ENCODE measurements at places on chromosomes 4 and X.

DNA sequence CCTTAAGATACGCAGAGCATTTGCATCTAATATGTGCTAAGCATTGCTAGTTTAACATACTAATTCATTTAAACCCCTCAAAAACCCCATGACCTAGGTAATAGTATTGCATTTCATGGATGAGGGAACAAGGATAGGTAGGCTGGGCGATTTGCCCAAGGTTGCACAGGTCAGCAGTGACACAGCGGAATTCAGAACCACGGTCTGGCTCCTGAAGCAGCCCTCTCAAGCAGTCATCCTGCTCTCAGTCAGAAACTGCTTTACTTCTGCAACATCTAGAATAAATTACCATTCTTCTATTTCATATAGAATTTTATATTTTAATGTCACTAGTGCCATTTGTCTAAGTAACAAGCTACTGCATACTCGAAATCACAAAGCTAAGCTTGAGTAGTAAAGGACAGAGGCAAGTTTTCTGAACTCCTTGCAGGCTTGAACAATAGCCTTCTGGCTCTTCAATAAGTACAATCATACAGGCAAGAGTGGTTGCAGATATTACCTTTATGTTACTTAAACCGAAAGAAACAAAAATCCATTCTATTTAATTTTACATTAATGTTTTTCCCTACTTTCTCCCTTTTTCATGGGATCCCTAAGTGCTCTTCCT, 555 bp upstream of the SPP1 start:
- no peak for DNase-seq

DNA sequence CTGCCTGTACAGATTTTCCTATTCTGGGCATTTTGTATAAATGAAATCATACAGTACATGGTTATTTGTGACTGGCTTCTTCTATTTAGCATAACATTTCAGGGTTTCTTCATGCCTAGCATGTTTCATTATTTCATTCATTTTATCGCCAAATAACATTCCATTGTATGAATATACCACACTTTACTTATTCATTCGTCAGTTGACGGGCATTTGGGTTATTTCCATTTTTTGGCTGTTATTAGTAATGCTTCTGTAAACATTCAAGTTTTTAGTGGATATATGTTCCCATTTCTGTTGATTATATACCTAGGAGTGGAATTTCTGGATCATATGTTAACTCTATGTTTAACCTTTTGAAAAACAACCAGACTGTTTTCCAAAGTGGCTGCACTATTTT, 47.5 kb downstream of the INTS12 start:
- DNase-seq, result no peak

DNA sequence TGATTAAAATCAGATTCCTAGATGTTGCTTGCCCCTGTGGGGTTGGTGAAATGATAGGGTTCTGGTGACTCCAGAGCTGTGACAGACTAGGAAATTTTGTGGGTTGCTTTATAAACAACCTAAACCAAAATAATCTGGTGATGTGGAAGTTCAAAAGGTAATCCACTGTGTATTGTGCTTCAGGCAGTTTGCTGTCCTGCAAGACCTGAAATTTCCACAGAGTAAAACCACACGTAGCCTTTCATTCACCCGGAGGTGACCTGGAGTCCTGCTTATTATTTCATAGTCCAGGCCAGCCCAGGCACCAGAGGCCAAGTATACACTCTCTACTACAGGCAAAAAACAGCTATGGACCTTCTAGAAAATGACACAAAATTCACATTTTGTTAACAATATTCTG, 114.6 kb upstream of the CBR4 start:
- DNase-seq, result no peak

- no peak for DNase-seq
Measured at GRCh38 chr4:128979934-128980333, 113.4 kb downstream of the SCLT1 start.

DNA sequence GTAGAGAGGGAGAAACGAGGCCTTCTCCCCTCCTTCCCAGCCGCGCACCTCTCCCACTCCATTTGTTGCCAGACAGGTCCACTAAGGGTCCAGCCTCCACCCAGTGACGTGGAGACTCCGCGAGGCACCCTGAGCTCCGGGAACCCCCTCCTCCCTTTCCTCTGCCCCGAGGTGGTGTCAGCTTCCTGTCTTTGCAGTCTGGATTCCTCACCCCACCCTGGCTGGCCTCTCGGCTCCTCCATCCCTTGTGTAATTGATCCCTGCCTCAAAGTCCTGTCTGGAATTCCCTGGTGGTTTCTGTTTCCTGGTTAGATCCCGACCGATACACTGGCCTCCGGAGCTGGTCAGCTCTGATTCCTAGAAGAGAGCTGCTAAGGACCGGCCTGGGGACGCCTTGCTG, 105.9 kb upstream of the SCOC start:
- no peak for DNase-seq

DNA sequence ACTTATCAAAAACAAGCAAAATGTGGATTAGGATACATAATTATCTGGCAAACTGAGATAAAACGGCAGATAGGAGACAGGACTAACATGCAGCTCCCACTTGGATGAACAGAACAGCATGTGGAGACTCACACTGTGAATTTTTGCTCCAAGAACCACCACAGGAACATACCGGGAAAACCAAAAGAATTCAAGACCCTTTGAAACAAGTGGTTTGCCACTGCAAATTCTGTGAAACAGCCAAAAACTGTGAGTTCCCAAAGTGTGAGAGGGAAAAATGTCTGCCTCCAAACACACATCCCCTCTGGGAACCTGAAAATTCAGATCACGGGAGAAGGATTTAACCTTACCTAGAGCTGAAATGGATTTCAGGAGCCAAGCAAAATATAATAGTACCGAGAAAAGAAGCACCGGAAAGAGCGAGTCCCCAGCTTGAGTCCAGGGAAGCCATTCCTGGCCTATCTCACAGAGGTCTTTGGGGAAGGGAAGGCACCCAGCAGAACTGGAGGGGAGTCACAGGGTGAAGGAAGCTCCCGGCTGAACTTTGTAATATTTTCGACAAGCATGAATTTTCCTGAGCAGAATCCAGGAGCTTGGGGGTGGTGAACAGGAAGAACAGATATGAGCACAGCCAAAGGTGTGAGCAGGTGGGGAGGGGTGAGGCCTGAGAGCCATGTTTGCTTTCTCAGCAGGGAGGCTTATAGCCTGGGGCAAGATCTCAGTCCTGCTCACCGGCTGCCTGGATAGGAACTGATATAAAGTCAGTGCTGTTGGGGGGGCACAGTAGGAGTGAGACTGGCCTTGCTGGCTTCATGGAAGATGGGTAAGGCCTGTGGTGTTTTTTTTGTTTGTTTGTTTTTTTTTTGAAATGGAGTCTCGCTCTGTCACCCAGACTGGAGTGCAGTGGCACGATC, 23.9 kb downstream of the MANBA start:
- no peak for DNase-seq

DNA sequence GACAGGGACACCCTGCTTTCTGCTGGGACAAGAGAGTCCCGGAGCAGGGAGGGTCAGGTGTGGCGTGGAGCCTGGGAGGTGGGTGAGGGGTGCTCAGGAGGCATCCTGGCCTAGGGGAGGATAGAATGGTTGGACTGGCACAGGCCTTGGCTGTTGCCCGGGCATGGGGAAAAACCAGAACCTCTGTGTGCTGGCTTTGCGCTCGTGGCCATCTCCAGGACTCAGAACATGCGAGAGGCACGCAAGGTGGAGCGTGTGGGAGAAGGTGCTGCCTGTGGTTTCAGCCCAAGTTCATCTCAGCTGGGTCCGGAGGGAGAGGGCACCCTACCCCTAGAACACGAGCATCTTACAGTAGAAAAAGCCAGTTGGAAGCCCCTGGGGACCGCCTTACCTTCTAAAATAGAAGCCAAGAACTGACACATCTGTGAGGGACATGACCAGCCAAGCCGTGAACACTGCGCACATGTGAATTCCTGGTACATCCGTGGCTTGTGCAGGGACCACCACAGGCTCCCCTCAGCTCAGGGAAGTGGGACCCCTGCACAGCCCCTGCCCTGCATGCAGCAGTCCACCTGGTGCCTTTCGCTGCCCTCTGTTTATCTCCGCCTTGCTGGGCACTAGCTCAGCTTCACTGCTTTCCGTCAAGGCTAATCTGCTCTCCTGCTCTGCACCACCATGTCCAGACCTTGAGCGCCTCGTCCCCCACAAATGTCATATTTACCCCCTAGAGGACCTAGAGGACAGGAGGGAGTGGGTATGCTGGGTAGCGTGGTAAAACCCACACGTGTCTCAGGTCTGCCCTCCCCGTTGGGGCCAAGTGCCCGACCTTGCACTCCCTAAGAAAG, 13.5 kb downstream of the MSANTD1 start:
- no peak for DNase-seq

DNA sequence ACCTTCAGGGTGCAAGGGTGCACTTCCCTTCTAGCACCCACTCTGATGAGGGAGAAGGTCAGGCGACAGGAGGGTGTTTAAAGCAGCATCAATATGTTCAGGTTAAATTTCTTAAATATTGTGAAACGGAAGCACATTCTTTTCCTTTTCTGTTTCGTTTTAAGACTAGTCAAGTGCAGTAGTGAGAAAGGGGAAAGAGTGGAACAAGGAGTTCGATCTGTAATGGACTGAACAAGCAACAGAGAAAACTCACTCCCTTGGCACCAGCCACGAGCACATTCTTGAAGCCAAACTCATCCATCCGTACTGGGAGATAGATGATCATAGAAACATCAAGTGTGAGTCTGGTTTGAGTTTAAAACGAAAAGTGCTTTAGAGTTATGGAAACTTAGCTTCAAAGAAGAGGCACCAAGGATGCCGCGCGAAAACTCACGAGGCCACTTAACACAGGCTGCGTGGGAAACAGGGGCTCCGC, 815 bp downstream of the FAM53A start:
- DNase-seq, result no peak

- no peak for DNase-seq
Measured at GRCh38 chr4:133720001-133720400, 481.6 kb downstream of the PABPC4L start.

- no peak for DNase-seq
Measured at GRCh38 chr4:107619066-107619465, 101.0 kb downstream of the PAPSS1 start.

DNA sequence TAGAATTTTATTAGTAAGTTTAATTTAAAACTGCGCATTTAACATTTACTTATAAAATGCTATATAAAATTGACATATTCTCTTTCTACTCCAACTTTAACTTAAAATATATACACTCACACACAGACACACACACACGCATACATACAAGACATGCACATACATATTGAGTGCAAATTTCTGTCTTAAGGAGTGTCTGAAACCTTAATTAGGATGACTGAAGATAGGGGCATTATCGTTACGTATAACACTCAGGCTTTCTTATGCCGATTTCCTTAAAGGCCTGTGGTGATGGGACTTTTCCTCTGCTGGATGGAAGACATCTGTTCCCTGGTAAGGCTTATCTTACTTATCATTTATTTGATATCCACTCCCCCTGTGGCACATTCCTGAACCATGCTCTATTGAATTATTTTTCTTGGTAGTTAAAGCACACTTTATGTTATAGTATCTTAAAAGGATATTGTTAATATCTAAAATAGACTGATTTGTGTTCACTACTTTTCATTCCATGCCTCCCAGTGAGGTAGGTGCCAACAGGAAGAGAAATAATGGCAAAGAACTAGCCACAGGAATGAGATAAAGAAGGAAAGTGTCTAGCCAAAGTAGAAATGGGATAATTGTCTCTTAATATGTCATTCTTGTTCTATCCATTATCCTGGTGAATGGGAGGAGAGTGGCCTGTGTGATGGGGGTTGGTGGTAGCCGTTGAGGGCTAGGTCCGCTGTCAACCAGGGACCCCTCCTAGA, 92.9 kb upstream of the GPRIN3 start:
- DNase-seq, result no peak

DNA sequence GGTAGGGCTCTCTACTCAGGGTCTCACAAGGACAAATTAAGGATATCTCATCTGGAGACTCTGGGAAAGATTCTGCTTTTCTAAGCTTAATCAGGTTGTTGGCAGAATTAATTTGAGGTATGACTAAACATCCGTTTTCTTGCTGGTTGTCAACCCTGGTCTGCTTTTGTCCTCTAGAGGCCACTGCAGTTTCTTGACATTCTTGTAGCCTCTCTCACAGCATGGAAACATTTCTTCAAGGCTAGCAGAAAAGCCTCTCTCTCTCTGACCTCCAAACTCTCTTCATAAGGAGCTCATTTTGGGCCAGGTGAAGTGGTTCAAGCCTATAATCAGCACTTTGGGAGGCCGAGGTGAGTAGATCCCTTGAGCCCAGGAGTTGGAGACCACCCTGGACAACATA, 749.5 kb upstream of the PCDH7 start:
- no peak for DNase-seq

DNA sequence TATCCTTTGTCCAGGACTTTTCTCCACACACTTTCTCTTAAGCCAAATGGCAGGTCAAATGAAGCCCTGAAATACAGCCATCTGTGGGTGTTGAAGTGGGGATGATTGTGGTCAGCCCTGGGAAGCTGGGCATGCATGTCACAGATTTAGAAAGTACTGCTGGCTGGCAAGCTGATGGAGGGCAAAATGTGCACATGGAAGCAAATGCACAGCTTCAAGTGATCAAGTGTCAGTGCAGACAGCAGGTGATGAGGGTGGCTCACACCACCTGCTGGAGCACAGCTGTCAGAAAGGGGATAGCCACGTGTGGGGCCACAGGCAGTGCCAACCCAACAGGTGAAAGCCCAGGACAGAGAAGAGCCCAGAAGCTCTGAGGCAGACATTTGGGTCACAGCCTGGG, 40.3 kb upstream of the ATXN3L start:
- DNase-seq, result no peak

GRCh38 chr4:78796526-78796925, 20.4 kb downstream of the BMP2K start:
- DNase-seq, result no peak

DNA sequence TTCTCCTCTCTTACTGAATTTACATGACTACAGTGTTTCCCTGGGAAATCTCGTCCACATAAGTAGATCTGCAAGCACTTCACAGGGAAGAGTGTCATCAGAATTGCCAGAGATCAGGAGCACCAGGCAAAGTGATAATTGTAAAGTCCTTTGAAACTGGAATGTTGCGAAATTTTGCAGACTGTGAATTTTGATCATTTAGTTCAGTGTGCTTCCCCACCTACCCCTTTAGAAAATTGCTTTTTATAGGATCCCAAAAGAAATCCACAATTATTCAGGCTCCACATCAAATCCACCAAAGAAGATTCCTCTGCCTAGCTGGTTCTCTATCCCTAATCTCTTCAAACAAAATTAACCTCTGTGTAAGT, 10.2 kb downstream of the PTCHD1 start:
- DNase-seq, result no peak

GRCh38 chrX:45070116-45071007, 130.3 kb downstream of the DIPK2B start:
- DNase-seq, result peak; percentile 39

GRCh38 chr4:85369703-85370380, 105.1 kb upstream of the ARHGAP24 start:
- no peak for DNase-seq

GRCh38 chr4:122958505-122958904, 36.1 kb upstream of the NUDT6 start:
- no peak for DNase-seq

DNA sequence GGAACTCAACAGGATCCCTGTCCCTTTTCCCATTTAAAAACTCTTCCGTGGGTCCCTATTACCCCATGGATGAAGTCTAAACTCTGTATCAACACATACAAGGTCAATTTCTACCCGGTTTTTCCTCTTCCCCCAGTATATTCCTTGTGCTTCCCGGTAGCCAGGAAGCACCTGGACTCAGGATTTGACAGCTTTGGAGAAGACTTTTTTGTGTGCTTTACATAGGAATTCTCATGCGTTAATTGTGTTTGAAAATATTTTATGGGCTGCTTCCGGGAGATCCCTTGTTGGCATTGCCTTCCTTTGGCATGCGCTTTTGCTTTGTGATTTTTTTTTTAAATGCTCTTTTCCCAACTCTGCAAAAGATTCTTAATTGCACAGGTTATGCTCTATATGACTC, 7.2 kb downstream of the SMS start:
- DNase-seq, result no peak
